ENCODE measurements at places on chromosomes 7 and 10.

GRCh38 chr7:92133133-92133736, 1.0 kb downstream of the CYP51A1 start:
- DNase-seq, result no peak

DNA sequence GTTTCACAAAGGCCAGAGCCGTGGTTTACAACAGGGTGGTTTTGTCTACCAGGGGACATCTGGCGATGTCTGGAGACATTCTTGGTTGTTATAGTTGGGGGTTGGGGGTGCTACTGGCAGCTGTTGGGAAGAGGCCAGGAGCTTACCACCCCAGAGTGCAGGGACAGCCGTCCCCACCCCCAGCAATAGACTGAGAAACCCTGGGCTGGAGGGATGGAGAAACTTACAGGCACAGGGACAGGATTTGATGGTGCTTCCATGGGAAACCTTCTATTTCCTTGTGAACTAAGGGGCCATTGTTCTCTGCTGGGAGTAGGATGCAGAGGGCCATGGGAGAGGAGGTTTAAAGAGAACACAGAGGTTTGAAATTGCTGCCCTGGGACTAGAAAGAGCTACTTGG, 10.9 kb downstream of the ADCK2 start:
- no peak for DNase-seq

- no peak for DNase-seq
Measured at GRCh38 chr10:85888004-85888403, 478.6 kb downstream of the GRID1 start.

DNA sequence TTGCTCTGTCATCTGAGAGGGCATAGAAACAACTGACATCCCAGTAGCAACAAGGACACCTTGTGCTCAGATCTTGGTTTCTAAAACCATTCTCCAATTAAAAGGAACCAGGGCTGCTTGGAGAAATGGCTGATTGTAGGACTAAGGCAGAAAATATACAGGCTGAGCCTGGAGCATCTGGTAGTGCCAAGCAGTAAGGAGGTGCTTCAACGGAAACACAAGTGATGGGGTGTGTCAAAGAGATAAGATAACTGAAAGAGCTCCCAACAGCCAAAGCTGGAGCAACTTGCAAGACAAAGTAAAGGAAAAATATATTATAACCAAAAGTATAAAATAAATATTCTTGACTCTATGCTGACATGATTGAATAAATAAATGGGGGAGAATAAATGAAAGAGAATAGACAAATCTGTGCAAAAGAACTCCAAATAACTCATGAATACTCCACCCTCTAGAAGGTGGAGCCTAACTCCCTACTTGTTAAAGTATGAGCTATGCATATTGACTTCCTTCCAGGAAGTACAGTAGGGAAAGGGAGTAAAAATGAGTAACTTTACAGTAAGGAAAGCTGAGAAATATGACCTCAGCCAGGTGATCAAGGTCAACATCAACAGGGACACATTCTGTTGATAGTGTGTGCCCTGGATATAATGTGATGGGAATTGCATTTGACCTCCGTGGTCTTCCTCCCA, 162.4 kb downstream of the NOC3L start:
- DNase-seq, result no peak

- DNase-seq, result peak; percentile 96
Measured at GRCh38 chr7:76314042-76314721, 11.7 kb downstream of the HSPB1 start.

- DNase-seq, result peak; percentile 34
Measured at GRCh38 chr7:139034855-139035585, 822 bp downstream of the ZC3HAV1L start.

DNA sequence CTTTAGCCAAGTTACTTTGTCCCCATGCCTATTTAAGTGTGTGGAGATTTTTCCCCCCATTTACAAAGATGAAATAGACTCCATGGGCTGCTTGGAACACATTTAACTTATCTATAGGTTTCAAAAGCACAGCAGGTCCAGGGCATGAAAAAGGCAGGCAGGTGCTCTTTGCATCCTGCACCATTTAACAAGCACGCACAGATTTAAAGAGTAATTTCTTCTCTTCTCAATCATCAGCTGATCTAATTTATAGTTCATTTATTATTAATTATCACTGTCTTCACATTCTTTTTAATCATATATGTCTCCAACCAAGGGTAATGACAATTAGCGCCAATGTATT, 156.8 kb downstream of the CACNA2D1 start:
- DNase-seq, result no peak

DNA sequence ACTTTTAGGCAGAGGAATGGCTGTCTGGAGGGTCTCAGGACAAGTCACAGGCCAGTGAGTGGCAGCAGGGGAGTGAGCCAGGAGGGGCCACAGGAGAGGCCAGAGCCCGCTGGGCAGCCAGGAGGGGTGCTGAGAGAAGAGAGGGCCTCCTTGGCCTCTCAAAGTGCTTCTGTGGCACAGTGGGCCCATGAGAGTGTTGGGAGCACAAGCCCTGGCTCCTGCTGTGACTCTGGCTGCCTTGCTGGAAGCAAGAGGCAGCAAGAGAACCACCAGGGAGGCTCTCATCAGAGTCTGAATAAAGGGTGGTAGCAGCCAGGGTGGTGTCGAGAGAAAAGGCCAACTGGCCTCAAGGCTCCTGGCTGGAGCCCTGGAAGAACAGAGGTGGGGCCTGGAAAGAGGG, 91.1 kb downstream of the VOPP1 start:
- no peak for DNase-seq

- DNase-seq, result no peak
Measured at GRCh38 chr10:127497685-127498084, 51.4 kb upstream of the NPS start.

- no peak for DNase-seq
Measured at GRCh38 chr10:26481914-26482550, 43.9 kb downstream of the APBB1IP start.

- no peak for DNase-seq
Measured at GRCh38 chr7:22320416-22320815, 36.5 kb downstream of the RAPGEF5 start.

DNA sequence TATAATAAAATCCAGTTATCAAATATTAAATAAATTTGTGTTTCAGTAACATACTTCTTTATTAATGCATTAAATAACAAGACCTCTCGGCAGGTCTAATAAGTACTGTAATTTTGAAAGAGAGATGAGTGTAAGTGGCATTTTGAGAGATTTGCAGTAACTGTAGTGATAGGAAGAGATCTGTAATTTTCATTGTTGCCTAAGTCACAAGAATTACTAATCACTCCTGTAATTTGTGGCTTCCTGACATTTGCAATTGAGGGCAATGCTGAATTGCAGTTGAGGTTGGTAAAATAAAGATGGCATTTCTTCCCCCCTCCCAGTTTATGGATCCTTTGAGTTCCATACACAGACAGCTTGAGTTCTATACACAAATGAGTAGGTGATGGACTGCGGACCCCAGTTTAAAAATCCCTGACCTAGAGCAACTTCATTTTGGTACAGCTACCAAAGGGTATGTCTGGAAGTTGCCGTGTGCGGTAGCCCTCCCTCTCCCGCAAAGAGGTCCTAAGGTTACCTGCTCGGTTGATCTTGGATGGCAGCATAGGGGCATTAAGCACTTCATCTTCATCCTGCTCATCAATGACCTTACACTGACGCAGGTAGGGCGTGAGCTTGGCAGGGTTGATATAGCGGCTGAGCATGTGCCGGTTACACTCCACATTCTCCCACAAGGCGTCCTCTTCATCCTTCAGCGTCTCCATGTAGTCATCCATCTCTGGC, 96.4 kb downstream of the CARD11 start:
- DNase-seq, result no peak

DNA sequence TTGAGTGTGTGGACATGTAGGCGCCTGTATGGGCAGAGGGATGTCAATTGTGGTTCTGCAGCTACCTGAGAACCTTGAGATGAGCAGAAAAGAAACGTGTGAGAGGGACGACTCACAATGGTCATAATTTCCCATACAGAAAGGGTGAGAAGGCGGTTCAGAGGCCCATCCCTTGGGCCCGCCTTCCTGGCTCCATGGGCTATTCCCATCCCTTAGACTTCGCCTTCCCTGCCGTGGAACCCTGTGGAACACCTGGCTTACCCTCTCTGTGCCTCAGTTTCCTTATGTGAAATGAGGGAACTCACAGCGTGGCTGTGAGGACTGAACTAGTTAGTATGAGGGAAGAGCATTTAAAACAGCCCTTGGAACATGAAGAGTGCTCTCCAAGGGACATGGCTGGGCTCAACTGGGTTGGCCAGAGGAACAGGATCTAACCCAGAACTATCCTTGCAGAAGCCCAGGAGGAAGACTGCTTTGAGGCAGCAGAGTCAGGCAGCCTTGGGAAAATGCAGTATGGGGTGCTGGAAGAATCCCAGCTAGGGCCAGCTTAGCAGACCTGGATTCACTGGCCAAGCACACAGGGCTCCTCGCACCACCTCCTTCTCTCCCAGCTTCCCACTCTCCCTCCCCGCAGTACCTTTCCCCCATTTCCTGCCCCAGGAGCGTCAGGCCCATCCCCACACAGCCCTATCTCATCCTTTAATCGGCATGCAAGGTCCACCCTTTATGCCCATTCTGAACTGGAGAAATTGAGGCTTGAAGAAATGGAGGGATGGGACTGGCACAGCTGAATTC, 11.1 kb upstream of the ZMIZ1 start:
- DNase-seq, result no peak

DNA sequence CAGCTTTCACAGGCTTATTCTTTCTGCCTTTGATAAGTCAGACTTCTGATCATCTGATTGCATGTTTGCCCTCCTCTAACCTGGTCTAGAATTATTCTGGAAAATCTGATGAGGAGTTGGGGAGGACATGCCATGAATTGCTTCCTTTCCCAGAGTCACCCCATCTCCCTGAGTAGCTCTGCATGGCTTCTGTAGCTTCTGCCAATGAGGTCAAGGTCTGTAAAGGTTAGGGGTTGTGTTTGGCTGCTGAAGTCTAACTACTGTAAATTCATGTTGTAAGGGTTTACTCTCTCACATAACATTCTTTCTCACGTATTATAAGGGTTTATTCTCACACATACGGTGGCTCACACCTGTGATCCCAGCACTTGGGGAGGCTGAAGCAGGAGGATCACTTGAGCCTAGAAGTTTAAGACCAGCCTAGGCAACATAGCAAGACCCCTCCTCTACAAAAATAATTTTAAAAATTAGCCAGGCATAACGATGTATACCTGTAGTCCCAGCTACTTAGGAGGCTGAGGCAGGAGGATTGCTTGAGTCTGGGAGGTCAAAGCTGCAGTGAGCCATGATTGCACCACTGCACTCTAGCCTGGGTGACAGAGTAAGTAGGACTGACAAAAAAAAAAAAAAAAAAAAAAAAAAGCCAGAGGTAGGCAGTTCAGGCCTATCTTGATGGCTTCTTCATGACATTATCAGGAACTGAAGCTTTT, 10.7 kb downstream of the GSTO2 start:
- DNase-seq, result no peak

DNA sequence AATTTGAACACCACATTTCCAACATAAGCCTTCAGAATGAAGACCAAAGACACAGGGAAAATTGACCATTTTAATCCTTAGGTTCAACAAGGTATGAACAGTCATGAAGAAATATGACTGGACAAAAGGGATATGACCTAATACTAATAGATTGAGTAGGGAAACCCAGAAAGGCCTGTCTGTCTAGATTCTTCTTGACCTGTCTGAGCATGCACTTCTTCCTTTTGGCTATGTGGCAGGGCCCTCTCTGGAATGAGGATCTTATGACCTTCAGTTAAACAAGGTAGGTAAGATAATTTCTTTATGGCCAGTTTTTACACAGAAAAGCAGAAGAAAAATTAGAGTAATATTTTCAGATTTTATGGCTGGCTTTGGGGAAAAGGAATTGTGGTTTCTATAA, 3.0 kb upstream of the PHYHIPL start:
- DNase-seq, result no peak

GRCh38 chr10:96090463-96090800, 39.7 kb upstream of the ZNF518A start:
- no peak for DNase-seq

- DNase-seq, result peak; percentile 66
Measured at GRCh38 chr10:97196223-97197029, 10.7 kb upstream of the SLIT1 start.

DNA sequence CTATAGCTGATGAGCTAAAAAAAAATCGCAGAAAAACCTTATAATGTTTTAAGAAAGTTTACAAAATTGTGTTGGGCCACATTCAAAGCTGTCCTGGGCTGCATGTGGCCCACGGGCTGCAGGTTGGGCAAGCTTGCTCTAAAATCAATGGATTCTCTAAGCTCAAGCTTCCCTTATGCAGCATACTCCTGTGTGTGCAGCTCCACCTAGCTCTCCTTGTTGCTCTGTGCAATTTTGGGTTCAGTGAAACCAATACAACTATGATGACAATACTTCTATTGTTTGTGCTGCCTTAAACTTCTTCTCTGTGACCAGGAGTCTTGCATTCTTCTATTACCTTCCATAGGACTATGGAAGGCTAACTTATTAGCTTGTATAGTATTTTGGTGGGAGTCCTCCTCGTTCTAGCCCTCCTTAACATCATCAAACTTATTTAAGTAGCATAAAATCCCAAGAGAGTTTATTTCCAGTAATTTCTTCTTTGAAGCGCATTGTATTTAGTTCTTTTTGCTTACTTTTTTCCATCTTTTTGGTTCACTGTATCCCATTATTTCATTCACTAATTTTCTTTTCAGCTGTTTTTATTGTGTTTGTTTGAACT, 170.9 kb upstream of the SMIM30 start:
- DNase-seq, result no peak

DNA sequence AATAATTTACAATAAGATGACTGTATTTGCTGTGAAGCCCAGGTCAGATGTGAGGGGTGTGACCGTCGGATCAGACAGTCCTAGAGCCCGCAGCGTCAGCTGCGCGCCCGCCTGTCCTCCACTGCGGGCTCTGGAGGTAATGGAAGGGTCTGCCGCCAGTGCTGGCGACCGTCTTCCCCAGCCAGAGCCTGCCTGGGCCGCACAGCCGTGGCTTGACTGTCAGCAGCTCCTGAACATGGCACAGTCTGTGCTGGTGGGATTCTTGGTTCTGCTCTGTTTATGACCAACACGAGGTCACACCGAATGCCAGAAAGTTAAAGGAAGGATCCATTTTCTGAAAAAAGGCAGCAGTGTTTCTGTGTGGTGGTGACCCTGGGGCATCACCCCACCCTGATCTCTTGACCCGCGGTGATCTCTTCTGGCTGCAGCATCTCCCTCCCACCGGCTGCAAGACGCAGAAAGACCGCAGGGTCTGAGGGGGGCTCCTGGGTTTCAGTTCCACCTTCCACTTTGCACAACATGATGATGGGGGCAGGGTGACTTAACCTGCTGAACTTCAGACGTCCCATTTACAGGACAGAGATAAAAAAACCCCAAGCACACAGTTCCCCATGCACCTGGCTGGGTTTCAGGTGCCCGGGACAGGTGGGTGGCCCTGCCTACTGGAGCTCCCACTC, 103.7 kb downstream of the DNAJB6 start:
- DNase-seq, result no peak

GRCh38 chr7:99054781-99055180, 89.1 kb downstream of the SMURF1 start:
- no peak for DNase-seq

GRCh38 chr7:786472-787255, 45.6 kb upstream of the SUN1 start:
- DNase-seq, result peak; percentile 72
